ENCODE measurements at places on chromosomes 11 and 22.

DNA sequence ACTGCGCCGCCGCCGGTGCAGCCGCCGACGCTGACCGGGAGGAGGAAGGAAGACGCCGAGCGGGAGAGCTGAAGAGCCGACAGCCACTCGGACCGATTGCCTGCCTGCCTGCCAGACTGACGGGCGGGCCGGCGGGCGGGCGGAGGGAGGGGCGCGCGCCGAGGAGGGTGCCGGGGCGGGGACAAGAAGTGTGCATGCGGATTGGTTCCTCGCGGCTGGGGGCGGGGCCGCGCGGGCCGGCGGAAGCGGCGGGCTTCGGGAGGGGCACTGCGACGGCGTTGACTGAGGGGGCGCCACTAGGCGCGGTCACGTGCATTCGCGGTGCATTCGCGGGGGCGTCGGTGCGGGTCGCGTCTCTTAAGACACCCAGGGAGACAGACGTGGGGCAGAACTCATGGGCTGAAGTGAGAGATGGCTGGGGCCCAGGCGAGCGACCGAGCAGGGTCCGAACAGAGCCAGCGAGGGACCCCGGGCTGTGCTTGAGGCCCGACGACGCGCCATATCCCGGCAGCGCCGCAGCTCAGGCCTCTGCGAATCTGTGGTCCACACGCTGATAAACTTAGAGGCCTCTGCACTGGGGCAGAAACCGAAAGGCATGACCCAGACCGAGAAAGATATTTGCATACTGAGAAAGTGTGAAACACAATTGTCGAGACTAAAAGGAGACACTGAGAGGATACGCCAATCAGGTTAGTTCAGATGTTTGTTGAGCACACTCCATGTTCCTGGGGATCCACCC lies at the start of gene MAPK1:
Gene MAPK1, minus strand, starts transcription at position 118 of the 739 bp plus-strand sequence. CDS start 205 bp downstream, outside the sequence.
- peak; percentile 95 for DNase-seq

- no peak for DNase-seq
Measured at GRCh38 chr11:94513091-94513490, 830 bp downstream of the C11orf97 start.

- DNase-seq: no peak
Measured at GRCh38 chr11:74694136-74694930, 36.9 kb downstream of the CHRDL2 start.

GRCh38 chr11:17906436-17906835 lies 106.4 kb downstream of the SERGEF start:
- DNase-seq: no peak

DNA sequence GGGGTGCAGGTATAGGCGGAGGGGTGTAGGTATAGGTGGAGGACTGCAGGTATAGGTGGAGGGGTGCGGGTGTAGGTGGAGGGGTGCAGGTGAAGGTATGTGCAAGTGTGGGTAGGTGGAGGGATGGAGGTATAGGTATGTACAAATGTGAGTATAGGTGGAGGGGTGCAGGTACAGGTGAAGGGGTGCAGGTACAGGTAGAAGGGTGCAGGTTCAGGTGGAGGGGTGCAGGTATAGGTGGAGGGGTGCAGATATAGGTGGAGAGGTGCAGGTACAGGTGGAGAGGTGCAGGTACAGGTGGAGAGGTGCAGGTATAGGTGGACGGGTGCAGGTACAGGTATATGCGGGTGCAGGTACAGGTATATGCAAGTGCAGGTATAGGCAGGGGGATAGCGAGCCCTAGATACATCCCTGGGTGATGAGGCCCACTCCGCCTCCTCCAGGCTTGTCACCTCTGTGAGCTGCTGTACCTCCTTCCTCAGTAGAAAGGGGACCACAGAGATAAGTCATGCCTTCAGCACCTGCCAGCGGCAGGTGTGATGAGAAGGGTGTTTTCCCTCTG lies 17.2 kb downstream of the LINC01488 start:
- DNase-seq: no peak

GRCh38 chr22:47206666-47207218 lies 444.3 kb downstream of the TBC1D22A start:
- DNase-seq: no peak

DNA sequence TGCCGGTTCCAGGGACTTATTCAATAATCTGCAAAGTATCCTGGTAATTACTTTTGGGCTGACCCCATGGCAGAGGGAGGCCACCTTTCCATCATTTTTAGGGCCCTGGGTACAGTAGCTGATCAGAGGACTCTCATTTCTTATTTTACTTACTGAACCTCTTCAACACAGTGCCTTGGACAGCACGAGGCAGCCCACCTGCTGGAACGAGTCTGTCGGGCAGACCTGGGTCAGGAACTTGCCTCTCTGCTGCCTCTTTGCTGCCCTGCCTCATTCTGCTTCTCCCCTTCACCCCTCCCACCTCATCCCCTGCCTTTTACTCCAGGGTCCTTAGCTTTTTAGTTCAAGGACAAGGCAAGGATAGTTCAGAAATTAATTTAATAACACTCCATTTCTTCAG lies 204.5 kb downstream of the CSNK2A3 start:
- DNase-seq: peak; percentile 29

DNA sequence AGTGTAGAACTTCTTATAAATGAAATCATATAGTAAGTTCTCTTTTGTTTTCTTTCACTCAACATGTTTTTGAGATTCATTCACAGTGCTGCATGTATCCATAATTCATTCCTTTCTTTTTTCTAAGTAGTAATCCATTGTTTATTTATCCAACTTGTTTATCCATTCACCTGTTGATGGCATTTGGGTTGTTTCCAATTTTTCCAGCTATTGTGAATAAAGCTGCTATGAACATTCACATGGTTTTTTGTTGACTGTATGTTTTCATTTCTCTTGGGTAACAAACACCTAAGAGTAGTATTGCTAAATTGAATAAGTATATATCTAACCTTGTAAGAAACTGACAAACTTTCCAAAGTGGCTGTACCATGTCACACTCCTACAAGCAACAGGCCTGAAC lies 23.5 kb downstream of the MRTFA start:
- DNase-seq: no peak

- DNase-seq: no peak
Measured at GRCh38 chr11:35322318-35322979, 96.9 kb downstream of the SLC1A2 start.

DNA sequence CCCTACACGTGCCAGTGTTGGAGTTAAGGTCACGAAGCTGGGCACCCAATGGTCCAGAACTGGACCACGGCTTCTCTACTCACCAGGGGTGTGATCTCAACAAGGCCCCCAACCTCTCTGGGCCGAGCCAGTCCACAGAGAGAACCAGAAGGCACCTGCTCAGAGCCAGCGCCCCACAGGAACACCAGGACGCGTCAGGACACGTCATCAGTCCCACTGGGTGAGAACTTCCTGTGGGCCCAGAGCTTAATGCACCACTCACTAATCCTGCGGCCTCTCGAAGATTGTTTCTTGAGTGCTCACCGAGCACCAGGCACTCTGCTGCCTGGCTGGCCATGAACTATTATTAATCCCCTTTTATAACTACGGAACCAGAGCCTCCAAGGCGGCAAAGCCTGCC lies 10.1 kb downstream of the PHF21B start:
- DNase-seq: no peak

- DNase-seq: peak; percentile 7
Measured at GRCh38 chr22:42367980-42368378, 64.2 kb downstream of the NFAM1 start.

- DNase-seq: no peak
Measured at GRCh38 chr11:72776844-72777754, 16.7 kb downstream of the STARD10 start.

- DNase-seq: no peak
Measured at GRCh38 chr11:117554601-117555333, 227.1 kb downstream of the CEP164 start.

- no peak for DNase-seq
Measured at GRCh38 chr11:11504071-11504470, 117.7 kb downstream of the GALNT18 start.

DNA sequence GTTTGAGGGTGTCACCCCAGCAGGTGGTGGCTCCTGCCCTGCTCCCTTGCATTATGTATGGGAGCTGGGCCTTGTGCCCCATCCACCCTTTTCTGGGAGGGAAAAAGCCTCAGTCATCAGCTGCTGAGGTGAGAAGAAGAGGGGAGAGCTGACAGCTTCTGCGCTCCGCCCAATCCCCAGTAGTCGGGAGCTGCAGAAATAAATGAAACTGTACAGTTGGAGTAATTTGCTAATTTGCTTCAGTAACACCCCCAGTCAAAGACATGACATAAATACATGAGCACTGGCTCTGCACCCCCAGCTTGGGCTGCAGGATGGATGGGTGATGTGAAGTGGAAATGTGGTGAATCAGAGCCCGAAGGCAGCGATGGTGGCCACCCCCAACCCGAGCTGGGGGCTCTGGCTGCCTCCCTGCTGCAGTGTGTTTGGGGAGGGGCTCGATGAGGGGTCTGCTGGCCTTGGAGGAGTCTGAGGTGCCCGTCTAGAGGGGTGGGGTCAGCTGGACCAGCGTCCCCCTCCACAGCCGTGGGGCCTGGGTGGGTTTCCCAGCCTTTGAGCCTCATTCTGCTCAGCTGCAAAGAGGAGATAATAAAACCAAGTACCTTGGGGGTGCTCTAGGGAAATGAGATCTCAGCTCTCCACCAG lies 59.2 kb downstream of the MPPED1 start:
- DNase-seq: no peak

- DNase-seq: no peak
Measured at GRCh38 chr22:23790819-23791737, 4.3 kb downstream of the SMARCB1 start.

GRCh38 chr11:70577258-70577603 lies 178.9 kb downstream of the CTTN start:
- DNase-seq: no peak

GRCh38 chr11:33866936-33867335 lies 24.9 kb downstream of the LMO2 start:
- no peak for DNase-seq

- DNase-seq: no peak
Measured at GRCh38 chr11:130785380-130786116, 130.7 kb downstream of the SNX19 start.

- peak; percentile 71 for DNase-seq
Measured at GRCh38 chr11:58575377-58576020, at the start of gene LPXN. LPXN (minus strand) TSS chr11:58575856; CDS start chr11:58575772, 84 bp downstream.

- peak; percentile 40 for DNase-seq
Measured at GRCh38 chr11:20353829-20354434, 9.6 kb upstream of the HTATIP2 start.

DNA sequence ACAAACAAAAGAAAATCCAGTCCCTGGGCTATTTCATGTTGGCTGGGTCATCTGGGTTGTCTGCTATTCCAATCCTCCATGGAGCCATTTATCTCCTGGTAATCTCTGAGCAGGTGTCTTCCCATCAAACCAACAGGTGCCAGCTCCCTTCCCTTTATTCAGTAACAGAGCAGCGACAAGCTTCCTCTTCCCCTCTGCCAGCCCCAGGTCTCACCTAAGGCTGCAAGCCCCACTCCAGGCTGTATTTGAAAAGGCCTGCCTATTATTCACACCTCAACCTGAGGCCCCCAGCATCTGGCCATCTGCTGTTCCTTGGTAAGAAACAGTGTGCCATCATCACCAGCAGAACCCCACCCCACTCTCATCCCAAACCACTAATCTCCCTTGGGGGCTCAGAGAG lies 436.2 kb downstream of the BUD13 start:
- DNase-seq: no peak

- no peak for DNase-seq
Measured at GRCh38 chr11:114196997-114197703, 99.0 kb upstream of the NNMT start.

Measured in CD4-positive, alpha-beta T cell treated with Interleukin-17A for 4 hours (primary cell).